ENCODE measurements at places on chromosomes 2 and 18.

- DNase-seq: peak; percentile 35
Measured at GRCh38 chr2:191625016-191625415, 52.9 kb upstream of the NABP1 start.

DNA sequence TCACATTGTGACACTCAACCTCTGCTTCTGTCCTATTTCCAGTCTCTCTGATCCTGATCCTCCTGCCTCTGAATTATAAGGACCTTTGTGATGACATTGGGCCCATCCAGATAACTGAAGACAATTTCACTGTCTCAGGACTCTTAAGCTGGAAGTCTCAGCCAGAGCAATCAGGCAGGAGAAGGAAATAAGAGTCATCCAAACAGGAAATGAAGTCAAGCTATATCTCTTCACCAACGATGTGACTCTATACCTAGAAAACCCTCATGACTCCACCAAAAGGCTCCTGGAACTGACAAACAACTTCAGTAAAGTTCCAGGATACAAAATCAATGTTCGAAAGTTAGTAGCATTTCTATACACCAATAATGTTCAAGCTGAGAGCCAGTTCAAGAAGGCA, 29.3 kb upstream of the TWIST2 start:
- no peak for DNase-seq

GRCh38 chr18:48575301-48575657, 36.4 kb downstream of the CTIF start:
- DNase-seq: no peak

- no peak for DNase-seq
Measured at GRCh38 chr18:28438381-28438780, 261.5 kb upstream of the CDH2 start.

- DNase-seq: peak; percentile 87
Measured at GRCh38 chr2:227322530-227323205, 2.4 kb upstream of the MFF start.

DNA sequence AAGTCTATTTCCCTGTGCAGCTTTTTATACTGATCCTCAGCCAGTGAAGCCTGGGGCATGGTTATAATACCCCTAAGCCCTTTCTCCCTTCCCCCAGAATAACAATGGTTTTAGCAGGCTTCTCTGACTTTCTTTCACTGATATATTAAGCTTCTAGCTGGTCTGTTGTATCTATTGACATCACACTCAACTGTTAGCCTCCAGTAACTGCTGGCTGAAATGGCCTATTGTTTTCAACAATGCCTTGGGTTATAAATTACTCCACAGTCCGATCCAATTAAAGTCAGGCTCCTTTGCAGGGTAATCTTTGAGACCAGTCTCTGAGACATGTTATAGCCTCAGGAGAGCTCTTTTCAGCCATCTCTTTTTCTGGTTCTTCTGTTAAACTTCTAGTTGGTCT, 2.9 kb upstream of the SLC9A4 start:
- no peak for DNase-seq

DNA sequence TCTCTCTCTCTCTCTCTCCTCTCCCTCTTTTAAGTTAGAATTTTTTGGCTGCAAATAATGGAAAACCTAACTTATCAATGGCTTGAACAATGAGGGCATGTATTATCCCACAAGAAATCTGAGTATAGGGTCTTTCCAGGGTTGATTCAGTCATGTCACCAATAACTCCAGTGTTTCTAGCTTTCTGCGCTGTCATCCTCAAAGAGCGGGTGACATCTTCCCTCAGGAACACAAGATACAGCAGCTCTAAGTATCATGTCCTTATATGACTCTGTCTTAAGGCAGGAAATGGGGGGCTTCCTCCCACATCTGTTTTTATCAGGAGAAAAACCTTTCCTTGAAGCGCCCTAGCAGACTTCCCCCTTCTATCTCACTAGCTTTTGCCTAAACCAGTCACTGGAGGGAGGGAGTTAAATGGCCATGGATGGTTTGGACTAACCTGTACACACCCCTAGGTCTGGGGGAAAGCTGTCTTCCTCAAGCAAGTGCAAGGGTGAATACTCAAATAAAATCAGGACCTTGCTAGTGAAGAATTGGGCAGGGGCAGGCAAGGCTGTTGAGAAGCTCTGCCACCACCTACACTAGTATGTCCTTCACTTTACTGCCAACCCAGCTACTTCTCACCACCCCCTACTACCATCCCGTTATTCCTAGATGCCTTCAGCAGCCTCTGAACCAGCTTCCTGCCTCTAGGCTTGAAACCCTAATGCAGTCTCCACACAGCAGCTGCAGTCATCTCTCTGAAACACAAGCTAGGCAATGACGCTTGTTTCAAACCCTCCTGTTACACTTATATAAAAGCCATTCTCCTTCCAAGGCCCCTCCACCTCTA, 7.5 kb upstream of the TUBA4A start:
- peak; percentile 36 for DNase-seq

- DNase-seq: no peak
Measured at GRCh38 chr2:71253476-71253875, 26.6 kb upstream of the PAIP2B start.

DNA sequence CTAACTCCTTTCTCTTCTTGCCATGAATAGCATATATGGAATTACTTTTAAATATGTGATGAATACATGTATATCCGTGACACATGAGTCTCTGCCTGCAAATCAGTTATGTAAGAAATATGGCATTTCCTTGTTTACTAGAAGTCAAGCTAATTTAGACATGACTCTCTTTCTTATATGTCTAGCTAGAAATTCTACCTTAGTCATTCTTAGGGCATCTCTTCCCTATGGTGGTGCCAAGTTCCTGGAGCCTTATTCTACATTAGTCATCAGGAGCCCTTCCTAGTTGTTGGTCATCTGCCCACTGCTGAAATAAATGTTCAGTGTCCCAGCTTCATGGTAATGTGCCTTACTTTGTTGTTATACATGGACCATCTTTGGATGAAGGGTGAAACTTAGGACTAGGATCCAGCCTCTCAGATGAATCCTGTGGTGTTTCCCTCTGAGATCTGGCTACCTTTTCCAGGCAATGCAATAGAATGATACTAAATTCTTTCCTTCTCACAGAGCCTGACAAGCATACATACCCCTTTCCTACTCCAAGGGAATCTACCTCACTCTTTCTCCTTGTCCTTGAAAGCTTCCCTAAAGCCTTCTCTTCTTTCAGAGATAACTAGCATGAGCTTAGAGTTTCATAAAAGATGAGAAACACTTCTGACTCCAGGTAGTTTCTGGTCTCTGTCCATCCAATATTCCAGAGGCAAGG, 415.3 kb upstream of the VWC2L start:
- no peak for DNase-seq

- DNase-seq: no peak
Measured at GRCh38 chr18:69586537-69586936, 185.8 kb downstream of the DOK6 start.

- no peak for DNase-seq
Measured at GRCh38 chr2:241997017-241997416, 127.5 kb downstream of the RTP5 start.

DNA sequence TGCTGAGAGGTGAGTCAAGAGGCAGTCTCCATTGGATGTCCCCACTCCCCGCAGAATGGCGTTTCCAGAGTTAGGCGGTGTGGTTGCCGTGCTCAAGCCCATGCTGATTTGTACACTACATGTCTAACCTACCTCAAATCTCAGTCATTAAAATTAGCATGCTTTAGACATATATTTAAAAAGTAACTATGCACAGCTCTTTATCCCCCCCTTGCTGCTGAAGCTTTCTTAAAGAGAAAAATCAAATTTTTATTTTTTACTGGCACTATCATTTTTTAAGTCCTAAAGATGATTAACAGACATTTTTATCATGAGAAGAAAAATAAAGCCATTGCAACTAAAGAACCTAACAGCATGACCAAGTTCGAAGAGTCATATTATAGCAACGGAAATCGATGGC, 42.9 kb downstream of the BOLA3 start:
- DNase-seq: no peak

GRCh38 chr2:196338440-196338839, 167.1 kb upstream of the STK17B start:
- no peak for DNase-seq

GRCh38 chr2:150007815-150008430, 420.3 kb upstream of the MMADHC start:
- DNase-seq: no peak

DNA sequence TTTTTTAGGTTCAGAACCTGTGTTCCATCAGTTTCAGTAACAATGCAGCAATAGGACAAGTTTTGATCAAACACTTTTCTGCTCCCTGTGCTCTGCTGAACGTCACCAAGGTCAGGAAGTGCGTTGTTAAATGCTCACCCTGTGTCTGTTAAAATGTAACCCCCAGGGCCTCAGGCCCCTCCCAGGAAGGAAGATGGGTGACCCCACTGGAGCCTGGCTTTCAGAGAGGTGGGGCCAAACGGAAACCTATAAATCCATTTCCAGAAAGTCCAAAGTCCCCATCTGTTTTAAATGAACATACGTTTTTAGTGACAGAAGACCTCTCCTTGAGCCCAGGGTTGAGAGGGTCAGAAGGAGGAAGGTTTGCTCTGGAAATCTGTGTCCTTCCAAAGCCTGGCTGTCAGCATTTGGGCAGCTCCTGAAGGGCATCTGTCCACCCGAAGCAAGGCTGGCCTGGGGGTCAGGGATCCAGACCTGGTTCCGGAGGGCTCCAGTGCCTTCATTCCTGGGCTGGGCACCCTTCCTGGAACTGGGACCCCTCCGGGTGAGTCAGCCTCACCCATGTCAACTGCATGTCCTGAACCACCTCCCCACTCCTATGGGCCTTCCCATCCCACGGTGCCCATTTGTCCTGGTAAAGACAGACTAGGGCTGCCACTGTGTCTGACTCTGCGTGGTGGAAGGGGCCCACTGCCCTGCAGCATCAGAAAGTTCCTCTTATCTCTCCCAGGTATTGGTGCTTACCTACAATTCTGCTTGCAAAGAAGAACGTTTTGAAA, 117.4 kb upstream of the COPS8 start:
- no peak for DNase-seq

DNA sequence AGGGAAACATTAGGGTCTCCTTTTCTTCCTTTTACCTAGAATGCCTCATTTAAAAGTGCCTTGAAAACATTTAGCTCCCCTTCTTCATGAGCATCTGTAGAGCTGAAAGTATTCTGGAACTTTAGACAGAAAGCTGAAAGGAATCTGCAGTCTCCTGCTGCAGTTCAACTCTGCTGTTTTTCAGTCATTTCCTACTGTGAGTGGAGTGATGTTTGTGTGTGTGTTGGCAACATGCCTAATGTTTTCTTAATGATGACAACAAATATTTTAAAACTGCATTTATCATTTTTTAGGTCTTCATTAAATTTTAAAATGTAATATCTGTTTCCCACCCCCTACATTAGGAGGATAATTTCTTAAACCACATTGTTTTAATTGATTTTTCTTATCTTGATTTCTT, 66.6 kb downstream of the TWSG1 start:
- no peak for DNase-seq

DNA sequence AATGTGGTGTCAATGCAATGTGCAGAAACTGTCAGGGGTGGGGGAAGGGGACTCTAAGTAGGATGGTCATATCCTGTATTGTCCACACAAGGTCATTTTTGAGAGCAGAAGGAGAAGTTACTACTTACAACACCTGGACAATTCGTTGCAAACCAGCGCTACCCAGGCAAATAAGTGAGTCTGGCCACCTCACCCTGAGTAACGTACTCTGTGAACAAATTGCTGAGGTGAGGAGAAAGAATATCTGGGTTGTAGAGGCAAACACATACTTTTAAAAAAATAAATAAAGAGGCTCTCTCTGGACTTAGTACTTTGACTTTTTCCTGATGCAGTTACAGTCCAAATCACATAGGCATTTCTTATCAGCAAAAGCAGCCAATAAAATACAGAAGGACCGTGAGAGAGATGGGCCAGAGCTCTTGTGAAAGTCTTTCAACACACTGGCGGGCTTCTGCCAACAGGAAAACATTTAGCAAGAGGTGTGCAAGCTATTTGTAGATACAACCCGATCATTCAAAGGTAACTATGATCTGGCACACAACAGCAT, 268.2 kb upstream of the ID2 start:
- no peak for DNase-seq

- peak; percentile 45 for DNase-seq
Measured at GRCh38 chr2:46917628-46918027, 2.0 kb upstream of the MCFD2 start.

- DNase-seq: no peak
Measured at GRCh38 chr2:150605664-150606063, 118.2 kb upstream of the RND3 start.

- DNase-seq: no peak
Measured at GRCh38 chr18:31636387-31636786, 44.7 kb downstream of the TTR start.

DNA sequence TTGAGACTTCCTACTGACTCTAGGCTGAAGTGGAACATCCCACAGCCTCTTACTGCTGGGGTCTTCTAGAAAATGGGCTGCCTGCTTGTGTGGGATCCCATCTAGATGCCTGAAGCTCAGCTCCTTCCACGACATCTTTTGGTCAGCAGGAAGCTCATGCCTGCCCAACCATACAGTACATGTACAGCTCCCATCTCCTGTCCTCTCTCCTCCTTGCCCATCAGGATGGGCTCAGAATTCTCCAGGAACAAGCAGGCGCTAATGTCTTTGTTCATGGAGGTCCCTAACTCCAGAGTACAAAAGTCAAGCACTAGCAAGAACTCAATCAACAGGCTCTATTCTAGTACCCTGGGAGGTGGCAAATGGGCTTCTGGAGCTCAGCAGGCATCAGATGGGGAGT, 31.7 kb upstream of the GPR17 start:
- no peak for DNase-seq

DNA sequence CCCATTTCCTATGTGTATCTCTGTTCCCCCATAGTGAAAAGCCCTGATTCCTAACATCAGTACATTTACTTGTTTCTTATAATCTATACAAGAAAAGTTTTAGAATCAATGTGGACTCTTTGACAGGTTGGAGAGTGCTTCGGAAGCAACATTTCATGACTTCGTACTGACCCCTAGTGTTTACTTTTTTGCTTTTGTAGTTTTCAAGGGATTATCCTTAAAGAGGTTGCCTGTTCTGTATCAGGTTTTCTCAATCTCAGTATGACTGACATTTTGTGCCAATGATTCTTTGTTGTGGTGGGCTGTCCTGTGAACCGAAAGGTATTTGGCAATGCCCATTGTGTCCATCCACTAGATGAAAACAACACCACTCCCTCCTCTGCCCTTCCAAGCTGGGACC, 43.3 kb upstream of the SERPINB2 start:
- peak; percentile 69 for DNase-seq

GRCh38 chr18:58229162-58229561, 185.1 kb downstream of the NEDD4L start:
- no peak for DNase-seq

- peak; percentile 2 for DNase-seq
Measured at GRCh38 chr2:238006510-238006909, 39.7 kb downstream of the UBE2F start.

DNA sequence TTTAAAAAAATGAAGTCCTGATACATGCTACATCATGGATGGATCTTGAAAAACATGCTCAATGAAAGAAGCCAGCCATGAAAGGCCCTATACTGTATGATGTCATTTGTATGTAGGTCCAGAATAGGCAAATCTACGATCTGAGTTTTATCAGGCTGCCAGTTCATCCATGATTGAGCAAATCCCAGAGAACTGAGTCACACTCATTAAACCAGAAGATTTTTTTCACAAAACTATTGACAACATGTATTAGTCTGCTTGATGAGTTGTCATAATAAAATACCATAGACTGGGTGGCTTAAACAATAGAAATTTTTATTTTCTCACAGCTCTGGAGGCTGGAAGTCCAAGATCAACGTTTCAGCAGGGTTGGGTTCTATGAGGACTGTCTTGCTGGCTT, 130.7 kb downstream of the MREG start:
- DNase-seq: no peak

- DNase-seq: peak; percentile 55
Measured at GRCh38 chr2:241391892-241392665, 36.0 kb downstream of the FARP2 start.
